NCI-H345 (cell line): ENCODE measurements at places on chromosomes 13 and 19.

GRCh38 chr13:84590663-84591062 lies 708.4 kb upstream of the SLITRK1 start:
- DNase-seq: no peak

DNA sequence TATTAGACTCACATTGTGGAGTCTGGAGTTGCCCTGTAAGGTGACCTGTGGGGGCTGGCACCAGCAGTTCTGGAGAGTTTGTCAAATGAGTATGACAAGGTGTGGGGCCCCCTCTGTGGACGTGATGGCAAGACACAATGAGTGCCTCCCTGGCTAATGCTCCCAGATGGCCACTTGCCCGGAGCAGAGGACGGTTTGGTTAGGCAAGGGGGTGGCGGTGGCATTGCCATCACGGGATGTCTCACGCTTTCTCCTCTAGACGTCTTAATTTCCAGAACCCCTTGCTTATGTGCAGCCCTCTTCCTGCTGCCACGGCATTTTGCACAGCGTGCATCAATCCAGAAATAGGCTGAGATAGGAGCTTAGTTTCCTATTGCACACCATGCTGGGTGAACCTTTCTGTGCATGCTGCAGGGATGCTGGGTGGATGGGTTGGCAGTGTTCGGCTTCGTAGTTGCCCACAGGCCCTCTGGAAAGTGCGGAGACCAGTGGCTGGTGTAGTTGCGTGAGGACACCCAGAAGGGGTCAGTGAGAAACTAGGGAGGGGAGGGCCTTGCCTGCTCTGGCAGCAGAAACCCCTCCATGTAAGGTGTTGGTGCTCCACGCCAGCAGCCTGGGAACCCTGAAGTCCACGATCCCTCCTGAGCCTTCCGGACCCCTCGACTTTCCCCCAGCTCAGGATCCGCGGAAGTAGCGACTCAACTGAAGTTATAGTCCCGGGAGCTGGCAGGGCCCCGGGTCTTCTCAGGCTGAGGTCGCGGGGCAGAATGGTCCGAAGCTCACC lies 18.1 kb upstream of the LRP3 start:
- DNase-seq: peak; percentile 58

DNA sequence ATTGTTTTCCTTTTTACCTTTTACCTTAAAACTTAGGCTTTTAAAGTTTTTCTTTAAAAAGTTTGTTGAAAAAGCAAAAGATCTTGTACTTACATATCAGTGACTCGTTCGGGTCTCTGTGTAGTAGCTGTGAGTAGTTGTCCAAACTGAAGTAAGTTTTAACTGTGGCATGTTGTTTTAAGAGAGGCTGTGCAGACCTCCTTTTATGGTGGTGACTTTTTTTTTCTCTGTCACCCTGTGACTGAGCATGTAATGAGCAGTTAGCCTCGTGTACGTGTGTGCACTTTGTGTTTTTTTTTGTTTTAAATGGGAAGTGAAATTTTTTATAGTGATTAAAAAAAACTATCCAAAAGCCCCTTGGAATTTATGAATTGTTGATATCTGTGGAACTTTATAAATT lies at the start of gene GPR183:
Gene GPR183, minus strand, starts transcription at position 153 of the 400 bp plus-strand sequence. CDS start 11,254 bp downstream, outside the sequence.
- no peak for DNase-seq

- no peak for DNase-seq
These were observed 170.6 kb upstream of the TSC22D1 start for GRCh38 chr13:44746690-44747089.

DNA sequence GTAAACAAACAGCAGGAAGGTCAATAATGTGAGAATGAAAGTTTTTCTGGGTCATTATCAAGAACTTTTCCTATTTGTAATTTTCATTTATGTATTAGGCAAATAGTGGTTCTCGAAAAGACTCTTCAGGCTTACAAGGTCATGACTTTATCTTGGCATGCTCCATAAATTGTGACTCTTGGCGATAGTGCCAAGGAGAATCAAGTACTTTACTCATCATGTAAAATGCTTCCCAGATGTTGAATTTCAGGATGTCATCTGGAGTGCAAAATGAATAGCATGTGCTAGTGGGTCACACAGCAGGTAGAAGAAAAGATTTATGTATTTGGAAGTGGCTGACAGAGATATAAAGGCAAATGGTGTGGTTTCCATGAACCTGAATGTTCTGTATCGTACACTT lies 1492.7 kb upstream of the PCDH20 start:
- no peak for DNase-seq

- DNase-seq: no peak
These were observed 12.4 kb downstream of the EFNB2 start for GRCh38 chr13:106522898-106523525.

GRCh38 chr13:42047561-42048341 lies 697 bp upstream of the DGKH start:
- peak; percentile 49 for DNase-seq

DNA sequence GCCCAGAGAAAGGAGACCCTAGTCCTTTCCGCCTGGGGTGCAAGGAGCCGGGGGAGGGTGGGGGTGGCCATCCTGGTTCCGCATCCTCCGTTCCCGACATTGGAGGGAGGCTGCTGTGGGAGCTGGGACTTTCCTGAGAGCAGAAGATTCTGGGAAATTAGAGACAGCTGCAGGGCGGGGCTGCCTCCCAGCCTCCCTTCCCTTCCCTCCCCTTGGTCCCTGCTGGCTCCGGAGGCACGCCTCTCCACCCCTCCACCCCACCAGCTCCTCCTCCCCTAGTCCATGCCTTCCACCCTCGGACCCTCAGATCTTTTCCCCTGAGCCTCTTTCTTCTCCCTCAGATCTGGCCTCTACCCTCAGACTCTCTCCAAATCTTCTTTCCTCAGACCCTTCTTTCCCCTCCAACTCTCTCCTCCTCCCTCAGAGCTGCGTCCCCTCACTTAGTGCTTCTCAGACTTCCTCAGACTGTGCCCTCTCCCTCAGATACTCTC lies 3.1 kb upstream of the BCL3 start:
- DNase-seq: no peak

GRCh38 chr19:42250666-42251531 lies 4.0 kb downstream of the ERF start:
- DNase-seq: no peak

DNA sequence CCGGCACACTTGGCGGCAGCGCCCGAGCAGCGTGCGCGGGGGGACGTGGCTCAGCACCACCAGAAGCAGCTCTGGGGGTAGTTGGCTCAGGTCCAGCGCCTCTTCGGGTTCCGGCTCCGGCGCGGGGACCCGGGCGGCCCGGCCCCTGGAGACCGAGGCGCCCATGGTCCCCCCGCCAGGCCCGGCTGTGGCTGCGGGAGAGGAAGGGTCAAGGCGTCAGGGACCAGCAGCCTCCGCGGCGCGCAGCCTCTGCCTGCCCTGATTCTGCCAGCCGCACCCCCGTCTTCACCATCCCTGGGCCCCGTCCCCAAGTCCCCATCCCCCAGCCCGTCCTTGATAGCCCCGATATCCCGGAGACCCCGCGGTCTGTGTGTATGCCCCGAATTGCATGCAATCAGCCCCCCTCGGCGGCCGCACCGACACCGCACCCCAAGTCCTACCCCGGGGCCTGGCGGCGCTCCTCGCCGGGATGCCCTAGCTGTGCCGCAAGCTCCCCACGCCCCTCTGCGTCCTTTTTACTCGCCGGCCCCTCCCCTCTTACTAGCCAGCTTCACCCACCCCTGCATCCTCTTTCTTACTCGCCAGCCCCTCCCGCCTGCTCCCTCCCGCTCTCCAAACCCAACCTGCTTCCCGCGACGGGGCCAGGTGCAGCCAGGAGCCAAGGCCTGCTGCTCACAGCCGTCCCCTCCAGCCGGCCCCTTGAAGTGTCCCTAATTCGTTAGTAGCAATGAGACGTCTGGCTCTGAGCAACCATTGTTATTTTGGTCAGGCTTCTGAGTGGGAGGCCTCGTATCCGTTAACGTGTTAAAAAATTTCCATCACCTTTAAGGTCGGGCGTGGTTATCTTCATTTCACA lies at the start of gene FBXO27:
Gene FBXO27, minus strand, starts transcription at position 487 of the 856 bp plus-strand sequence. Its CDS starts 322 bp downstream, at position 165.
- DNase-seq: peak; percentile 95

DNA sequence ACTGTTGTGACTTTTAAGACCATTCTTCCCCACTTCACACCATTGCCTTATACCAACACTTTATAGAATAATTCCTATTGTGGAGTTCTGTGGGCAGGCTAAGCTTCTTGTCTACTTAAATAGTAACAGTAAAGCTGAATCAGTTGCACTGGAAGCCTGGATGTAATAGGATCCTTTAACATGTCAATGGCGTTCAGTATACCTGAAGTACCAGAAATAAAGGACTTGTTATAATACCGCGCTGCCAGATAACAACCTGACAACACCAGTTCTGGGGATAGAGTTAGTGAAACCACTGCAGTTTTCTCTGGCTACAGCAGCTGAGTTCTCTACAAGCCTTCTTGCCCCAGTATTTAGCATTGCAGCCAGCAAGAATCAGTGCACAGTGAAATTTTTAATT lies 52.0 kb upstream of the TNFRSF19 start:
- DNase-seq: no peak

DNA sequence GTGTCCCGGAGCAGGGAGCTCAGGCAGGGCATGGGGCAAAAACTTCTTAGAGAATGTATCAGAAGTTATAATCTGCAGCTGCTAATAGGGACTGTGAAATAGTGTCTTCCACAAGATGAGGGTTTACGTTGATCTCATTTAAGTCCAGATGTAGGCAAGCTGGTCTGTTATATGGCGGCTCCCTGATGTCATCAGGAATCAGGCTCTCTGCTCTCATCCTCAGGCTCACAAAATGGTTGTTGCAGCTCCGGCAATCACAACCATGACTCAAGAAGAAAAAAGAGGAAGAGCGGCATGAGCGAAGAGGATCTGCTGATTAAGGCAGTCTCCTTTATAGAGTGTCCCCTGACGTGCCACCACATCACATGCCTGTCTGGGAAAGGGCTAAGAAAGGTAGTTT lies 191.3 kb downstream of the KLF5 start:
- DNase-seq: no peak

DNA sequence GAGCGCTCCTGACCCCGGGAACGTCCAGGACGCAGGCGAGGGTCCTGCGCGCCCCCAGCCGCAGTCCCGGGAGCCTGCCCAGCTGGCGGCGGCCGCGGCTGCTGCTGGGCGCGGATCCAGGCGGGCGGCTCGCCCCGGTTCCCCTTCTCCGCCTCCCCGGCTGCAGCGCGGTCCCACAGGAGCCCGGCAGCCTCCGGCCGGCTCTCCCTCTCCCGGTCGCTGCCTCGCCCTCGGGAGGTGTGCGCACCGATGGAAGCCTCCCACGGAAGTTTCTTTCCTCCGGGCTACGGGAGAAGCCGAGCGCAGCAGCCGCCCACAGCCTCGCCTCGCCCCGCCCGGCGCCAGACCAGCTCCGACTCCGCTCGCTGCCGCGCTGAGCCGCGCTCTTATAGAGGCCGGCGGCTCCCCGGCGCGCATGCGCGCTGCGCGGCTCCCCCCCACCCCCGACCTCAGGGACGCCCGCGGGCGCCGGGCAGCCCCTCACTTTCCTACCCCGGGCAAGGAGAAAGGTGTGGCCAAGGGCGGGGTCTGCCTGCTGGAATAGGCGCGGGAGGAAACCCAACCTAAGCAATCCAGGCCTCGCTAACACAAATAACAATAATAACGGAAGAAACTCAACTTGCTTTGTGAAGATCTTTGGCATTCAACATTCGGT lies at the start of gene SHISA2:
Gene SHISA2, minus strand, starts transcription at position 360 of the 655 bp plus-strand sequence. CDS start 1,041 bp downstream, outside the sequence.
- peak; percentile 67 for DNase-seq

DNA sequence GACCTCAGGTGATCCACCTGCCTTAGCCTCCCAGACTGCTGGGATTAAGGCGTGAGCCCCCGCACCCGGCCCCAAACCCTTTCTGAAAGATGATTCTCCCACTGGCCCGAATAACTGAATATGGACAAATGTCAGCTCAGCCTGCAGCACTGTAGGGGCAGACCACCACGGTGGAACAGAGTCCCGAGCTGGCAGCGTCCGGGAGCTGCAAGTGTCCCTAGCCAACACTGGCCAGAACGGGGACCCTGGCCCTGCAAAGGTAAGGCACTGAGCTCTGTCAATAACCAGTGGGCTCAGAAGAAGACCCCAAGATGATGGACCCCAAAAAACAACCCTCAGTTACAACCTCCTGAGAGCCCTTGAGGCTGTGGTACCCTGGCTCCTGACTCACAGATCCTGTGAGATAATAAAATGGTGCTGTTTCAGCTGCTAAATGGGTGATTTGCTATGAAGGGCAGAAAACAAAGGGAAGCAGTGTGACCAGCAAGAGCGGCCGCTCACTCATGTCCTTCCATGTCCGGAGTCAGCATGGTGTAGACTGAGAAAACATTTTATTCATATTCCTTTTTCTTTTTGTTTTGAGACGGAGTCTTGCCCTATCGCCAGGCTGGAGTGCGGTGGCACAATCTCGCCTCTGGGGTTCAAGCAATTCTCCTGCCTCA lies 1.6 kb downstream of the LSM7 start:
- DNase-seq: no peak

GRCh38 chr19:12703046-12703445 lies 6.6 kb upstream of the FBXW9 start:
- DNase-seq: no peak

- DNase-seq: no peak
These were observed 1935.9 kb upstream of the PCDH20 start for GRCh38 chr13:63351533-63351932.

- DNase-seq: no peak
These were observed 219.6 kb downstream of the RAP2A start for GRCh38 chr13:97653443-97654140.

GRCh38 chr13:66693656-66694055 lies 536.5 kb downstream of the PCDH9 start:
- DNase-seq: no peak

DNA sequence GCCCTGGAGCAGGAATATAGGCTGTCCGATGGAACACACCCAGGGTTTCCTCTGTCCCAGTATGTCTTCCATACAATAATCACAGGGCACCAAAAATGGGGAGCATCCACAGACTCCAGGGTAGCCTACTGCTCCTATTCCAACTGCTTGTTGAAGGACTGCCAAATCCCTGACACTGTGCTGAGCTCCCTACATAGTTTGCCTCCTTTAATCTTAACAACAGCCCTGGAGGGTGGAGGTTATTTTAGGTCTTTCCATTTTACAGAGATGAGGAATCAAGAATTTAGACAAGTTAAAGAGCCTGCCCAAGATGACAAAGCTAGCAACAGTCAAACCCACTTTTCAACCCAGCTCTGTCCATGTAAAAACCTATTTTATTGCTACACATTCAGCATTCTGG lies 790.4 kb downstream of the DIAPH3 start:
- DNase-seq: no peak

DNA sequence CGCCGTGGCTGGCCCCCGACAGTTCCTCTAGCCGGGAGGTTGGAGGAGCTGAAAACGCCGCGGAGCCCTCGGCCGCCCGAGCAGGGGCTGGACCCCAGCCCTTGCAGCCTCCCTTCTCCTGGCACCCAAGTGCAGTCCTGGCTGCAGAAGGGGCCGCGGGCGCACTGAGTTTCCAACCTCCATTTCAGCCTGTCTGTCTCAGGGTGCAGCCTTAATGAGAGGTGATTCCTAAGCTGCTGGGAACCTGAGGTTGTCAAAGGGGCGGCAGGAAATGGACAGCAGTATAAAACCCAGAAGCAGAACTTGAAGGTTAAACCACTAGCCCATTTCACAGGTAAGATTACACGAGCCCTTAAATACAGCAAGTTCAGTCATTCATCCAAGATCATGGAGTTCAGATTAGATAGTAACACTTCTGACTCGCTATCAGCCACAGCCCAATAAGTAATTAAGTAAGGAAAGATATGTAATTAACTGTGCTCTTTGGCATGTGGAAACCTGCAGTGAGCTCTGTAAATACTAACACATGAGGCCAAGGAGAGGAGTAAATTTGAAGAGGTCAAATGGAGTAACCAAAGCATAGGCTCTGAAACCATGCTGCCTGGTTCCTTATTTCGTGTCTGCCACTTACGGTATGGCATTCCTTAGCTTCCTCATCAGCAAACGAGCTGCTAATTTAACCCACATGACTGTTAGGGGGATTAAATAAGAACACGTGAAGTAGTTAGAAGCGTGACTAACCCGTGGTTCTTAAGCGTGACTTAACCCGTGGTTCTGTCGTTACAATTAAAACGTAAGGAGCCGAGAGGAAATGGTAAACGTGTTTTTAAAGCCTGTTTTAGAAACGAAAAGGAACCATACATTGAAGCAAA lies 686 bp downstream of the SETDB2 start:
- DNase-seq: no peak
